NCI-H226 (cell line): ENCODE measurements at places on chromosomes 1 and 21.
A peak's percentile ranks its signal among the peaks of the same experiment; 100 is the strongest.

GRCh38 chr1:68185743-68186142, 46.6 kb downstream of the WLS start:
- no peak for DNase-seq

GRCh38 chr1:163361123-163361934, 39.6 kb downstream of the NUF2 start:
- peak; percentile 5 for DNase-seq

DNA sequence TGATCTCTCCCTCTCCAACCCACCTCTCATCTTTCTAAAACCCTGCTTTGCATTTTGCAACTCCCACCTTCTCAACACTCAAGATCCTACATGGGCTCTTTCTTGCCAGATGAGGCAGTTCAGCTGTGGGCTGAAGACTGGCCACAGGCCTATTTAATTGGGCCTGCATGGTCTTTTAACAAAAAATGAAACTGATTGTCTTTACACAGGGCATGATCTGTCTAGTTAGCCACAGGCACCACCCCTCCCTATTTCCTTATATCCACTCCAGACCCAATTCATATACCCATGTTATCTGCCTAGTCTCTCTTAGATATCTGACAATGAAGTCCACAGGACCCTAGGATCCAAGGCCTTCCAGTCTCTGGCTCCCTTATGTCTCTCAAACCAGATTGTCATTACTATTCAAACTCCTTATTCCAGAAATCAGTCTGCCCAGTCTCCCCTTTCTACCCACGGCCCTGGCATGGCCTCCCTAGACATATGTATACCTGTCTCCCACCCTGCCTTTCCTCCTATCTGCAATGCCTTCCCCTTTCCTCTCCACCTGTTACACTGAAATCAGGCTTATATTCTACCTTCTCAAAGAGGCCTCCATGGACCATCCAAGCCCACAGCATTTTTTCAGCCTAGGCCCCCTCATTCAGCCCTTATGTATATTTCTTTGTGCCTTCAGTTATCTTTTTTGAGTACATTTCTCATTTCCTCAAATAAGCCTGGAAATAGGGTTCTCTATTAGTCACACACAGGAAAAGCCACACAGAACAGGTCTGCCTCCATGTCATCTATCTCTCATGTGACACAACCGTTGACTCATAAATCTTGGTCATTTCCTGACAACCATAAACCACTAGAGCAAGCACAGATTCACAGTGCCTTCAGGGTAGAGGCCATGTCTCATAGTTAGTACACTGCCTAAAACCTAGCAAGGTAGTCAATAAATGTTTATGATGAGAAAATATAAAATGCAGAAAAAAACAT, 39.0 kb downstream of the LPAR3 start:
- DNase-seq: peak; percentile 79

GRCh38 chr1:63593886-63594605, 835 bp downstream of the PGM1 start:
- DNase-seq: peak; percentile 91

- no peak for DNase-seq
Observed at GRCh38 chr1:154218545-154218944, 2.2 kb upstream of the UBAP2L start.

DNA sequence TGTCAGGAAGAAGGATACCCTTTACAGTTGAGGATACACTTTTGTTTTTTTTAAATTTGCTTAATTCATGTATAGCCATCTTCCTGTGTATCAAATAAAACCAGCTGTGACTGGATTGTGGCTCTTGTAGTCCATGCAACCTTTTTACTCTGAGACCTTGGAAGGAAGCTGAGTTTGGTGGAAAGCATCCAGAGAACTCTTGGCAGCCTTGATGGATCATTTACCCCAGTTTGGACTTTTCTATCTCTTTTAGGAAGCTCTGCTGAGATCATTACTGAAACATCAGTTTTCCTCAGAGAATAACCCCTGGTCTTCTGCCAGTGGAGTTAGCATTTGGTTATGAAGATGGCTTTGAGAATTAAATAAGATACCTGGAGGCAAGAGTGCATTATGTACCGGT, 21.2 kb upstream of the APOBEC4 start:
- DNase-seq: no peak

- DNase-seq: peak; percentile 65
Observed at GRCh38 chr1:31101147-31101502, 35.6 kb upstream of the PUM1 start.

DNA sequence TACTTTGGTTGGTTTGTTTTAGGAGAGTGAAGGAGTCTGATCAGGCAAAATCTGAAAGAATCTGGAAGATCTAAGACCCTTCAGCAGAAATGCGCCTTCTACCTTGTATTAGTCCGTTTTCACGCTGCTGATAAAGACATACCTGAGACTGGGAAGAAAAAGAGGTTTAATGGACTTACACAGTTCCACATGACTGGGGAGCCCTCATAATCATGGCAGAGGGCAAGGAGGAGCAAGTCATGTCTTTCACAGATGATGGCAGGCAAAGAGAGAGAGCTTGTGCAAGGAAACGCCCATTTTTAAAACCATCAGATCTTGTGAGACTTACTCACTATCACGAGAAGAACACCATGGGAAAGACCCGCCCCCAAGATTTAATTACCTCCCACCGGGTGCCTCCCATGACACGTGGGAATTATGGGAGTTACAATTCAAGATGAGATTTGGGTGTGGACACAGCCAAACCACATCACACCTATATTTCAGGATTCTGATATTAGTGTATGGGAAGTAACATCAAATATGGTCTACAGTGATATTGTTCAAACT, 99.3 kb downstream of the GLUL start:
- no peak for DNase-seq
